ENCODE measurements at places on chromosomes 5 and 9. TPM values are rescaled to one million over a fixed set of nuclear protein-coding genes. Genes with fewer than 3 reads are reported as not detected.

Gene TMEM141
- 69.2 TPM for total RNA-seq

Gene NR2F1
- total RNA-seq = 4.3 TPM

Gene SLC22A5
- total RNA-seq = 68.9 TPM

Gene LHX3
- total RNA-seq = 0.05 TPM

Gene LCN9
- 0.14 TPM for total RNA-seq

Gene DRD1
- total RNA-seq = 0.07 TPM

Gene NAIF1
- 8.2 TPM for total RNA-seq

All from A549 treated with dexamethasone at 1 μM for 4 hours (cell line).